Lower leg skin (tissue), 4 donors: ENCODE measurements at places on chromosomes 1 and 21. TPM values are rescaled to one million over a fixed set of nuclear protein-coding genes. Genes with fewer than 3 reads are reported as not detected.

DNA sequence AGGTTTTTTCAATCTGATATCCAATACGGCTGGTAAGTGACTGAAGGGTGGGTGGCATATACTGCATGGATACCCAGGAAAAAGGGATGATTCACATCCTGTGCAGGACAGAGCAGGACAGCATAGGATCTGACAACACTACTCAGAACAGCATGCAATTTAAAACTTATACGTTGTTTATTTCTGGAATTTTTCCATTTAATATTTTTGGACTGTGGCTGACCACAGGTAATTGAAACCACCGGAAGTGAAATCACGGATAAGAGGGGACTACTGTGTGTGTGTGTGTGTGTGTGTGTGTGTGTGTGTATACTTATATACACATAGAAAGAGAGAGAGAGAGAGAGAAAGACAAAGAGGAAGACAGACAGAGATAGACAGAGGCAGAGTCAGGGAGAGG, 23.0 kb downstream of the ERICH3 start:
- DNase-seq, result no peak

DNA sequence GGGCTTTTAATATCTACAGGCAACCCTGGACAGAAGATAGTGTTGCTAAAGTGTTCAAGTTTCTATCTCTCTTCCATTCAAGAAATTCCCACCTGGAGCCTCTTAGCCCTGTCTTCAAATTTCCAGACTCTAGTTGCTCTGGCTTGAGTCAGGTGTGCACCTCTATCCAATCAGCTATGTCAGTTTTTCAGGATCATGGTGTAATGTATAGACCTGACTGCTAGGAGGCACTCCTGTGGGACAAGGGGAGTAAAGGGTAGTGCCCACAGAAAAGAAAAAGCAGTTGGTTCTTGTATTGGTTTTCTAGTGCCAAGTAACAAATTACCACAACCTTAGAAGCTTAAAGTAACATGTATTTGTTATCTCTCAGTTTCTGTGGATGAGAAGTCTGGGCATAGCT, 6.2 kb upstream of the ZRANB2 start:
- no peak for DNase-seq

Gene ARHGEF16
- 11.5 TPM for total RNA-seq

GRCh38 chr1:29417971-29418370, 181.6 kb downstream of the PTPRU start:
- peak; percentile 39 for DNase-seq

Gene BACH1
- total RNA-seq, result 92.2 TPM

- no peak for DNase-seq
Measured at GRCh38 chr1:118846443-118846842, 141.7 kb downstream of the TBX15 start.

Gene ZBTB48
- total RNA-seq, result 33.3 TPM

Gene S100A7A
- total RNA-seq, result not detected

Gene ZSWIM5
- 1.3 TPM for total RNA-seq

DNA sequence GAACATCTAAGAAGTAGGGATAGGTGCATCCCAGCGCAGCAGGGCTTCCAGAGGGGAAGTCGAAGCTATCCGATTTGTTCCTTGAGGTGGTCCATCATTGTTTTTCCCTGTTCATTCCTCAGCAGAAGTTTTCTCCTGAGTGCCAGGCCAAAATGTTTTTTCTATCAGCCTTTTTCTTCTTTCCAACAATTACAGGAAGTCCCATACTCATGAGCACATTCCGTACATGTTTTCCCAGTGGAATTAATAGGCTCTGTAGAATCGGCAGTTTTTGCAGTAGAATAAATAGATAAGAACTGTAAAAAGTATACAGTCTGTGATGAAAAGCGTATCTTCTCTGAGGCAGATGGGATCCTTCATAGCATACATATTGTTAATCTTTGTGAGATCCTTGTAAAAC, 24.8 kb downstream of the CD101 start:
- no peak for DNase-seq

- DNase-seq, result peak; percentile 96
Measured at GRCh38 chr1:29124366-29125236, 898 bp upstream of the TMEM200B start.

- no peak for DNase-seq
Measured at GRCh38 chr1:72336776-72337175, 54.4 kb upstream of the NEGR1 start.

DNA sequence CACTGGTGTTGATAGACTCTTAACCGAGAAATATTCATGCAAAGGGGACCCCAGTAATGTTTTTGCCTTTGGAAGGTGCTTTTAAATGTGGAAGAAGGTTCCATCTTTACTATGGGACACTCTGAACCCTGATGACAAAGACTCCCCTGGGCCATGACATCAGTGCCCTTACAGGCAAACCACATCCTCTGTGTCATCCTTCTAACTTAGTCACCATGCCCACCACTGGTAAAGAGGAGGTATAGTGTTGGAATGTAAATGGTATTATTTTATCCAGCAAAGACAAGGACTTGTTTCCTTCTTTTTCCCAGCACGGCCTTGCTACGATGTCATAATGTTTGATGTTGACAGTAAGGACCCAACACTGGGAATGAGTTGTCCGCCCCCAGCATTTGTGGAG, 12.6 kb downstream of the METTL13 start:
- no peak for DNase-seq

GRCh38 chr1:53577761-53578100, 118.5 kb downstream of the DMRTB1 start:
- DNase-seq, result no peak

DNA sequence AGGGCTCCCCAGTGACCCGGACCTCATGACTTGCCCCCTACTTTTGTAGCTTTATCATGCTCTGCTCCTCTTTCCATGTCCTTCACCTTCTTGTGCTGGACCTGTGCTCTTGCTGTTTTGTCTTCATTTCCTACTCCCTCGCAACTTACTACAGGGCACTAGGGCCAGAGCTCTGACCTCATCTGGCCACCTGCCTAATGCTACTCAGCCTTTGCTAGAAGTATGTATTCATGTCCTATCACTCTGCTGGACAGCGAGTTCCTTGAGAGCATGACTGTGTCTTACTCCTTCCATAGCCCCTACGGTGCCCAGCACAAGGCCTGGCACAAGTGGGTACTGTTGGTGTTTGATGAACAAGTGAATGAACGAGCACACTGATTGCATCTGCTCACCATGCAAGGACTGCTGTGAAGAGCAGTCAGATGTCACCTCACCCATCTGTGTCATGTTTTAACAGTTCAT, 1.9 kb downstream of the MTFR1L start:
- peak; percentile 70 for DNase-seq

DNA sequence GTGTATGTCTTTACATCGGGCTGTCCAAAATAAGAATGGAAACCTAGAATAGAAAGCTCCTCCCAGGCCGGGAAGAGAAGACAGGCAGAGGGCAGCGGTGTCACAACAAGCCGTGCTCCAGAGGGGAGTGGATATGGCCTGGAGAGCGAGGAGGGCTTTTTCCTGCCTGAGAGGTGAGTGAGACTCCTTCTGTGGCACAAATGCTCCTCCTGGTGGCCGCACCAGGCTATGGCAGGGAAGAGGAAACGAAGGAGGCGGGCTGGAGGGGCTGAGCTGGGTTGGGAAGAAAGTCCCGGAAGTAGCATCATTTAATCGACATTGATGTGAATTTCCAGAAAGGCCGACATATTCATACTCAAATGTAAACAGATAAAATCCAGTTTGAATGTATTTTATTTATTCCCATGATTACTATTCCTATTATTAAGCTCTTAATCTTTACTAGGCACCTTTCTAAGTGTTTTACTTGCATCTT, 54.7 kb downstream of the MEF2D start:
- DNase-seq, result peak; percentile 95

Gene PHLDA3
- total RNA-seq, result 63.0 TPM

Gene OR2T29
- 0.49 TPM for total RNA-seq

DNA sequence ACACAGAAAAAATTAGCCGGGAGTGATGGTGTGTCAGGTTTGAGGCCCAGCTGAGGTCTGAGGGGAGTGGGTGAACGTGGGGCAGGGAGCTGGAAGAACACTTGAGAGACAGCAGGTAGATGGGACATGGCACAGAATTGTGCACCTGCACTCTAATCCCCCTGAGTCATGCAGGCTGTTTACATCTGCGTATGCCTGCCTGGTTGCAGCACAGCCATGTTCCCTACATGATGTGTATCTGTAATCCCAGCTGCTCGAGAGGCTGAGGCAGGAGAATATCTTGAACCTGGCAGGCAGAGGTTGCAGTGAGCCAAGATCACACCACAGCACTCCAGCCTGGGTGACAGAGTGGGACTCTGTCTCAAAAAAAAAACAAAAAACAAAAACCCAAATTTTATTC, 44.8 kb downstream of the ATP5PO start:
- DNase-seq, result no peak

Gene IQGAP3
- total RNA-seq, result 0.98 TPM

- DNase-seq, result no peak
Measured at GRCh38 chr21:31546443-31547170, 112.9 kb upstream of the SOD1 start.

DNA sequence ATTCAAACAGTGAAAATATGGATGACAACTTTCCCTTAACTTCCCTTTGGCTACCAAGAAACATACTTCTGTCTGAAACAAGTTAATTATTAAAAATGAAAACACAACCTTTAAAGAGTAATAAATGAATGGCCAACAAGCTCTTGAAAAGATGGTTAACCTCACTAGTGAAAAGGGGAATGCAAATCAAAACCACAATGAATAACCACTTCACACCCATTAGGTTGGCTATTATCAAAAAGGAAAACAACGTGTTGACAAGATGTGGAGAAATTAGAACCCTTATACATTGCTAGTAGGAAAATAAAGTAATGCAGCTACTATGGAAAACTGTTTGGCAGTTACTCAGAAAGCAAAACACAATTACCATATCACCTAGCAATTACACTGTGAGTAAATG, 14.1 kb downstream of the COP1 start:
- DNase-seq, result no peak
